ENCODE measurements at places on chromosomes 7 and 10.

DNA sequence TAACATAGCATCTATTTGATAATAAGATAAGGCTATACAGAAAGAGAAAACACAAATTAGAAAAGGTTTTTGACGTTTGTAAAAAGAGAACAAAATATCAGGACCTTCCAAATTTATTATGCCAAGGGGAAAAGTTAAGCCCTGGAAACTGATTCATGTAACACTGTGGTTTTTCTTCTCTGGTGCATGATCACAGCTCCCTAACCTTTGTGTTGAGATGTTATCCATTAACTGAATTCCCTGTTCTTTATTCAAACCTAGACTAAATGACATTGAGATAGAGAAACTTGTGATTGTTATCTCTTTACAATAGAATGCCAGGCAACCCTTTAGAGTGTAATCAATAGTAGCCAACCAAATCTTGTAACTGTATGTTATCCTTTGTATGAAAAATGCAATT is 141.5 kb upstream of the NRG3 start:
- no peak for DNase-seq

DNA sequence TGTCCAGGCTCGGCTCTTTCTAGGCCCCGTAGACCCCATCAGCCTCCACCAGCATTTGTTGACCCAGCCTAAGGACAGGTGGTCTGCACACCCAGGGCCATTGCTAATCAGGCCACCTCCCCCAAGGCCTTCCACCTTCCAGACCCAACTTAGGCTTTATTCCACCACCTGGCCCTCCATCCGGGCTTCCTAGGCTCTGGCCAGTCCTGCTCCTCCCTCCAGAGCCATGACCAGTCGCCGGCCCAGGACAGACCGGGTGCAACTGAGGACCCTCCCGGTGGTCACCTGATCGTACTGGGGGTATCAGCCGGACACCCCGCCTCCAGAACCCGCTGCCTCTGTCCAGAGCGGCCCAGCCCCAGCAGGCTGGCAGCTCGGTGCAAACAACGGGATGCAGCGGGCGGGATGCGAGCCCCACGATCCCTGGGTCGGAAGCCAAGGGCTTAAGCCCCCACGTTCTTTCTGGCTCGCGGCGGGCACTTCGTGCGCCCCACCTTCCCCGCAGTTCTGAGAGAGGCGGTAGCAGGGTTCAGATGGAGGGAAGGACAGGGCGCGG is 545 bp downstream of the NACAD start:
- DNase-seq, result no peak

DNA sequence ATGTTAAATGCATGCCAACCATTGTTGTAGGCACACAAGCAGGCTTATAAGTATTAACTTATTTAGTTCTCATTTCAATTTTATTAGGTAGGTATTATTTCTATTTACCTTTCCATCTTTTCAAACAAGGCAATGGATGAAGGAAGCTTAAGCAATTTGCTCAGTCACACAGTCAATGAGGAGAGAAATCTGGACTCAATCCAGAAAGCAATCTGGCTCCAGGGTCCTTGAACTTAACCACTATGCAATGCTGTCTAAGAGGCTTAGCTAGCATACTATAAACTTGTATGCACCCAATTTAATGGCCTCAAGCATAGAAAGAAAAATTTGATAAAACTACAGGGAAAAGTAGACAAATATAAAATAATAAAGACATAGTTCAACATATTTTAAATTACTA is 88.6 kb downstream of the VWDE start:
- DNase-seq, result no peak

DNA sequence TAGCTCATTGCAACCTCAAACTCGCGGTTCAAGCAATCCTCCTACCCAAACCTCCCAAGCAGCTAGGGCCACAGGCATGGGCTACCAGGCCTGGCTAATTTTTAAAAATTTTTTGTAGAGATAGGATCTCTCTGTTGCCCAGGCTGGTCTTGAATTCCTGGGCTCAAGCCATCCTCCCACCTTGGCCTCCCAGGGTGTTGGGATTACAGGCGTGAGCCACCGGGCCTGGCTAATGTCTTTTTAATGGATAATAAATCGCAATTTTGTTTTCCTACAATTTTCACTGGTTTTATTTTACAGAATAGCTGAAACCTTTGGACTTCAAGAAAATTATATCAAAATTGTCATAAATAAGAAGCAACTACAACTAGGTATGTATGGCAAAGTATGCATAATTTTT is 10.9 kb downstream of the NUB1 start:
- no peak for DNase-seq

- no peak for DNase-seq
These were observed 68.6 kb downstream of the CELF2 start for GRCh38 chr10:11086177-11086840.

- DNase-seq, result no peak
These were observed 43.6 kb downstream of the ZNF22 start for GRCh38 chr10:45044290-45044689.

- no peak for DNase-seq
These were observed 119.6 kb downstream of the KLF6 start for GRCh38 chr10:3665316-3665908.

- DNase-seq, result peak; percentile 92
These were observed 2.1 kb upstream of the ADAM8 start for GRCh38 chr10:133278577-133279265.
